Stimulated activated CD8-positive, alpha-beta memory T cell treated with anti-CD3 and anti-CD28 coated beads, Interleukin-15, amount 100 ng/mL, for 48 hours (primary cell): ENCODE measurements at places on chromosomes 1 and 21.

DNA sequence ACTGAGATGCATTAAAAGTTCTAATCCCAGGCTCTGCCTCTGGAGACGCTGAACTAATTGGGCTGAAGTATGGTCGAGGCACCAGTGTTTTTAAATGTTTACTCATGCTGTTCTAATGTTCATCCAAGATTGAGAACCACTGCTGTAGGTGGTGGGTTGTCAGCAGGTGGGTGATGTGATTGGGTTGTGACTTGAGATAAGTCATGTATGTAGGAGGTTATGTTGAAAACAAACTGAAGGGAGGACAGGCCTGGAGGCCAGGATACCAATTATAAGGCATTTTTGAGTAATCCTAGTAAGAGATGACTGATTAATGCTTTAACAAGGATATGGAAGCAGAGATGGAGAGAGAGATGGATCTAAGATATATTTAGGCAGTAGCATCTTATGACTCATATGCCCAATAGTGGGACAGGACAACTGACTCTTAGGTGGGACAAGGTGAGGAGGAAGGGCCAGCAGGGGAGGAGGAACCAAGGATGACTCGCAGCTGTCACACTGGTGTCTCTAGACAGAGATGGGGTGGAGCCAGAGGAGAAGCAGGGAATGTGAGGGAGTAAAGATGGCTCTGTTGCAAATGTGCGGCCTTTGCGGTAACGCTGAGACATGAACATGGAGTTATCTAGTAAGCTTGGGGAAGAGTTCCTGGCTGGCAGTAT is 29.3 kb downstream of the RAB4A start:
- DNase-seq: no peak

- no peak for DNase-seq
These were observed 22.7 kb downstream of the ABL2 start for GRCh38 chr1:179206812-179207211.

- DNase-seq: no peak
These were observed 4.8 kb downstream of the GBP7 start for GRCh38 chr1:89171067-89171438.

DNA sequence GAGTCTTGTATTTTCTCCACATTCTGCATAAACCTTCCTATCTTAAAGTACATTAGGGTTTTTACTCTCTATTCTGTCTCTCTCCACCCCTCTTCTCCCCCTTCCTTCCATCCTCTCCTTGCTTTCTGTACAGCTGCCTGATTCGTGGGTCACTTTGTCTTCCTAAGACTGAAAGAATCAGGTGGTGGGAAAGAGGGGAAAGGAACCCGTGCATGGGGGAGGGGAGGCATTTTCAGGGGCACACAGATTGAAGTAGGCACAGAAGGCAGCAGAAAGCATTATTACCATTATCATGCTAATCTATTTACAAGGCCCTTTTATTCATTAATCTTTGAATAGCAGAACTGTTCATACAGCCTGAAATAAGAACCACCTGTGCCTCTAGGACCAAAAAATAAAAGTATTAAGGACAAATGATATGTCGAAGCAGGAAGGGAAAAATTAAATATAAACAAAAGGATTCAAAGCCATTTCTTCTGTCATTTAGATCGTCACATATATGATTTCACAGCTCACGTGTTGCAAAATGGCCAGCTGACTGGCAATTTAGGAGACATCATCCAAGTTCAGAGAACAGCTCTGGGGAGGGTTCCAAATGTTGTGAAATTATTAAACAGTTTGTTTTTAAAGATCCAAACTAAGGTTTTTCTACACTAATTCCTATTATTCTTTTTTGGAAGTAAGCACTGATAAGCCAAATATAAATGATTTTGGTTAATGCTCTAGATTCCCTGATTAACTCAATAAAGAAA is 154.6 kb downstream of the PBX1 start:
- no peak for DNase-seq

- DNase-seq: no peak
These were observed 13.2 kb downstream of the KYAT3 start for GRCh38 chr1:88979054-88979748.

DNA sequence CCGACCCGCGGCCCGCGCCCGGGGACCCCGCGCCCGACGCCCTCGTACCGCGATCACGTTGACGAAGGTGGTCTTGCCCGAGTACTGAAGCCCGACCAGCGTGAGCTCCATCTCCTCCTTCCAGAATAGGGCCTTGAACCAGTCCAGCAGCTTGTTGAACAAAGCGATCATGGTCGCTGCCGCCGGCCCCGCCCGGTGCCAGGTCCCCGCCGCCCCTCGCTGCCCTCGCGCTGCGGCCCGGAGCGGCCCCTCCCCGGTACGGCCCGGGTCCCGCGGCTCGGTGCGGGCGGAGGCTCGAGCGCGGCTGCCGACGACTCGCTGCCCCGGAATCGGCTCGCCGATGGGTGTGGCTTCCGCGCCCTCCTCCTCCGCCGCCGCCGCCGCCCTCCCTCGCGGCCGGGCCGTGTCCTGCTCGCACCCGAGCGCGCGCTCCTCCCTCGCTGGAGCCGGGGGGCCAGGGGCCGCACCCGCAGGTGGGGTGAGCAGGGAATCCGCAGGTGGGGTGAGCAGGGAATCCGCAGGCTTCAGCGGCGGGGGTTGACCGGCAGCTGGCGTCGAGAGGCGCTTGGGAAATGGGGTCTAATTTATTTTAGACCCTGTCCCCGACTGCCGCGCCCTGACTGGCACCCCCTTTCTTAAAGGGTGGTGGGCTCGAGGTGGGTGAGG is at the start of gene ARL8A:
Gene ARL8A (minus strand): TSS at position 336 of the 666 bp plus-strand sequence. CDS start 165 bp downstream, at position 171.
- no peak for DNase-seq
